ENCODE measurements at places on chromosomes 11 and 22. TPM values are rescaled to one million over a fixed set of nuclear protein-coding genes. Genes with fewer than 3 reads are reported as not detected.

DNA sequence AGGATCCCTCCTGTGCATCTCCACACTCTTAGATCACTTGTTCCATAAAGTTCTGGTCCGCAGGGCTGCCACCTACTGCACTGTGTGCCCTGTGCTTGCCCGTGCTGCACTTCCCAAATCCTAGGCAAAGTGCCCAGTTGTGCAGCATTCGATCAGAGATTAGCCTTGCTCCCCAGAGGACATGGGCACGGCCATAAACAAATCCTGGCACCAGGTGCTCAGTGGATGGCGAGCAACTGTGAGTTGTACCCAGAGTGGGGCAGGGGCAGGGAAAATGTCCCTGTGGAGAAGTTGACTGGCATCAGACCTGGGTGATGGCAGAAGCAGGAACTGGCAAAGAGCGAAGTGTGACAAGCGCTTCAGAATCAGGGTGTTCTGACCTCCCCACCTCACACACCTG is 4.7 kb downstream of the FADS2 start:
- H3K27me3 ChIP-seq = no peaks in the 10 kb centered on the region
- DNase-seq = no peak
- H3K36me3 ChIP-seq = peaks cover 4% of the 10 kb centered on the region
- peak overlapping the region; percentile 97 for H3K27ac ChIP-seq
- peaks cover 64% of the 10 kb centered on the region for H3K4me1 ChIP-seq

- H3K27ac ChIP-seq = no peak overlapping the region
- H3K27me3 ChIP-seq = no peaks in the 10 kb centered on the region
- H3K36me3 ChIP-seq = no peaks in the 10 kb centered on the region
- no peaks in the 10 kb centered on the region for H3K4me1 ChIP-seq
Measured at GRCh38 chr11:26719998-26720397, 1.9 kb downstream of the SLC5A12 start.

DNA sequence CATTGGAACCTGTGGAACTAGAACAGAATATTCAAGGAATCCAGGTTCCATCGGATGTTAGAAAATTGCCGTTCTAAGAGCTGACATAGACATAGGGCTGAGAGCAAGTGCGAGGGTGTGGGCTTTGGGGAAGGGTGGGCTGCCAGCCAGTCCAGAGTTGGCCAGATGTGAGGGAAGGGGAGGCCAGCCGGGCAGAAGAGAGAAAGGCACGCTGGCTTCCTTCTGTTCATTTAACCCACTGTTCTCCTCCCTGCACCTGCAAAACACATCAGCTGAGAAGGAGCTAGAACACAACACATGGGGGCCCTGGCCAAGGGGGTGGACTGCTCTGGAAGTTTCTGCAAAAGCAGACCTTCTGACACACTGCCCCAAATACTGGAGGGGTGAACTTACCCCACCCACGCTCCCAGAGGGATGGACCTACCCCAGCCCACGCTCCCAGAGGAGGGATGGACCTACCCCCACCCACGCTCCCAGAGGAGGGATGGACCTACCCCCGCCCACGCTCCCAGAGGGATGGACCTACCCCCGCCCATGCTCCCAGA is 98.0 kb downstream of the SHANK2 start:
- DNase-seq = no peak
- H3K36me3 ChIP-seq = no peaks in the 10 kb centered on the region
- peaks cover 12% of the 10 kb centered on the region for H3K4me1 ChIP-seq
- no peak overlapping the region for H3K4me3 ChIP-seq

DNA sequence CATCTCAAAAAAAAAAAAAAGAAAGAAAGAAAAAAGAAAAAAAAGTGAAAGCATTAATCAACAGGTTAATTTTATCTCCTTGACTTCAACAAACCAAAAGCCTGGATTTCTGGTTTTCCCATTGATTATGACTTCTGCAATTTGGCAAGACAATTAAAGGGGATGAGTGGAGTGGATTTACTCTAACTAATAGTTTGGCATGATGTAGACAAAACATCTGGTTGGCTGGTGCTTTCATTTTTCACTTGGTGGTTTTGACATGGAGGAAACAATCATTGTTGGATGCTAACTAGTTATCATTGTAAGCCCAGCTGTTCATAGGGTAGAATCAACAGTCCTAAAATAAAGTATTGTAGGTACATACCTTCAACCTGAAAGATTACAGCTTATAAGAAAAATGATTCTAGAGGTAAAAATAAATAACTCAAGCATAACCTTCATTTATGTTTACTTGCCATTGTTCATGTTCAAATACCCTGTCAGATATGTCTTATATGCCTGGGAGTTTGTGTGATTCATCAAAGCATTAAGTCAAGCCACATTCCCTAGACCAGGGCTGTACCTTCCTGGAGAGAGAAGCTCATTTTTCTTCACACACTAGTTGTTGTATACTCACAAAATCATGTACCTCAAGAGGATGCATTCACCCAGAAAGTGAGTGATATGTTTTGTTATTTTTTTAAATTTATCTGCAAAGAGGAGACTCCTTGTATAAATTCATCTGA is 15.1 kb downstream of the FIBIN start:
- H3K4me1 ChIP-seq = peaks cover 2% of the 10 kb centered on the region
- H3K4me3 ChIP-seq = no peak overlapping the region
- no peaks in the 10 kb centered on the region for H3K36me3 ChIP-seq
- no peak overlapping the region for H3K27ac ChIP-seq

DNA sequence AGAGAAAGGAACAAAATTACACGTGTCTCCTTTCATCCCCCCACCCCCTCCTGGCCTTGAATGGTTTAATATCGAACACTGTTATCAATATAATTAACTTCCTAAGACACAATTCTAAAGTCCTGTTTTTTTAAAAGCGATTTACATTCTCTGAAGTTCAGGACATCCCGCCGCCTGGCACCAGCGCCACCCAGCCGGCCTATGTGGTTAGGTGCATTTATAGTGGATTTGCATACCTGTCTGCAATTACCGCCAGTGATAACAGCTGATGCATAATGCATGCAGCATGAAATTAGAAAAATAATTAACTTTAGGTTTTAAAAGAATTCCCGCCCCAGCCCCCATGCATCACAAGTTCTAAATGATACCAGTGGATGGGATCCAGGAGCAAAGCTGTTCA is 58.6 kb downstream of the MACROD1 start:
- no peaks in the 10 kb centered on the region for H3K36me3 ChIP-seq
- no peak overlapping the region for H3K4me3 ChIP-seq
- no peak for DNase-seq
- H3K27ac ChIP-seq = no peak overlapping the region

GRCh38 chr11:61911701-61912529 is 5.5 kb downstream of the RAB3IL1 start:
- DNase-seq = no peak
- H3K36me3 ChIP-seq = no peaks in the 10 kb centered on the region
- H3K27ac ChIP-seq = no peak overlapping the region
- H3K27me3 ChIP-seq = peaks cover 6% of the 10 kb centered on the region
- no peak overlapping the region for H3K4me3 ChIP-seq

POLD4 gene
- 23.0 TPM for total RNA-seq

DEPDC7 gene
- 15.3 TPM for total RNA-seq

- H3K4me1 ChIP-seq = 0 out of 2 replicates have a peak, but pooled peaks cover under 1% of the 10 kb centered on the region
- H3K4me3 ChIP-seq = no peak overlapping the region
- peaks cover 5% of the 10 kb centered on the region for H3K36me3 ChIP-seq
- no peak for DNase-seq
- H3K27me3 ChIP-seq = no peaks in the 10 kb centered on the region
Measured at GRCh38 chr11:70305501-70305900, 35.0 kb downstream of the PPFIA1 start.

DNA sequence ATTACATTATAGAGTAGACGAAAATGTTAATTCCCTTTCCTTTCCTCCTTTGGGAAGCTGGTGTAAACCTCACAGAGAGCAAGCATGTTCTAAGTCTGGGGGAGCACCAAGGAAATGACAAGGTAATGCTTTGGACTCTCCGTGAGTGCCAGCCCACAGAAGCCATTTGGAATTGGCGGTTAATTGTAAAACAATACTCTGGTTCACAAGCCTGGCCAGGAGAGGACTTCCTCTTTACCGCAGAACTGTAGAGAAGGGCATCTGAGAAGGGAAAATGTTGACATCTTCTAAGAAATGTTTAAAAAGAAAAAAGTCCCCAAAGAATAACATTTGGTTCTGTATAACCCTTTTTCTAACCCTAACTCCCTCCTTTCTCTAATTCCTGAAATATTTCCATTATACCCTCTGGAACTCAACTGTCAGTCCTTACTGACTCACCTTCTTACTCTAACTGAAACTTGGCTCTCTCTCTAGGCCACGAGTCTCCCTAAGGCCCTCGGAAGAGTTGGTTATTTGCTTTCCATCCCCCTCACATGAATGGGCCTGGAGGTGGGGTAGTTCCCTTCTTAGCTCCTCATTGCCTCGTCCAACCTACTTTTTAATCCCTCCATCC is 379.8 kb downstream of the SOX6 start:
- no peaks in the 10 kb centered on the region for H3K36me3 ChIP-seq
- H3K4me1 ChIP-seq = no peaks in the 10 kb centered on the region
- no peak overlapping the region for H3K27ac ChIP-seq
- no peak for DNase-seq
- H3K27me3 ChIP-seq = peaks cover 3% of the 10 kb centered on the region

OVOL1 gene
- 5.1 TPM for total RNA-seq

DNA sequence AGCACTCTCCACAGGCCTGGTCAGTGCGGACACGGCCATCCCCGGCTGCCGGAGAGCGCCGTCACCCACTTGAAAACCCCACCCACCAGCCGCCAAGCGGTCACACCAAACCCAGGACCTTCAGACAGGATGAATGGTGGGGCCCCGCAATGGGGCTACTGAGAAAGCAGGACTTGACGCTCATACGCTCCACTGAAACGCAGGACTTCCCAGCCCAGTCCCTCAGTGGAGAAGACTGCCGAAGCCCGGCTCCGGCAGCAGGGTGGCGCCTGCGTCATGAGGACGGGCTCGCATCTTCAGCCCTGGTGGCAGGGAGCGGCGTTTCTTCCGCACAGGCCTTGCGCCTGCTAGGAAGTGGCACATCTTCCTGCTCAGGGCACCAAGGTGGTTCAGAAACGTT is 15.3 kb upstream of the PHLDA2 start:
- peaks cover 5% of the 10 kb centered on the region for H3K36me3 ChIP-seq
- H3K4me1 ChIP-seq = peaks cover 38% of the 10 kb centered on the region
- no peaks in the 10 kb centered on the region for H3K27me3 ChIP-seq

DNA sequence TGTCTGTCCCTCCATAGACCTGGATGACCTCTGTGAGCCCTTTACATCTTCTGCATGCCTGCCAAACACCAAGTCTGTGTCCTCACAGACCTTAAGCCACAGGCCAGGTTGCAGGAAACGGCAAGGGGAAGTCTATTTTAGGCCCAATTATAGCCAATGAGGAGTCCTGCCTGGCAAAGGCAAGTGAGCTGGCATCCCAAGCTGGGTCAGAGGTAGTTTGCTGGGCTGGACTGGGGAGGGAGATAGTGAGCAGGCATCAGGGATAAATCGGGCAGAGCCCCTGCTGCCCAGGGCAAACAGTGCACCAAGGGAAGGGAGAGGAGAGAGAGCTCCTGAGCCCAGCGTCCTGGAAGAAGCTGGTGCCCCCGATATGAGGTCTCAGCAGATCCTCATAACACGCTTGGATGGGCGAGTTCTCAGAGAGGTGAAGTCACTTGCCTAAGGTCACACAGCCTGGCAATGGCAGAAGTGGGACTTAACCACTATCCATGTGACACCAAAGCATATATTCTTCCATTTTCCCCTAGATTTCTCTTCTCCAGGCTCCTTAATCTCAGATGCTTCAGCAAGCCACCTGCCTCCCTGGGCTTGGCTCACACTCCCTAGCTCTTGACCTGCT is 3.7 kb upstream of the RELT start:
- peaks cover 10% of the 10 kb centered on the region for H3K27me3 ChIP-seq
- H3K36me3 ChIP-seq = no peaks in the 10 kb centered on the region
- H3K27ac ChIP-seq = no peak overlapping the region

DNA sequence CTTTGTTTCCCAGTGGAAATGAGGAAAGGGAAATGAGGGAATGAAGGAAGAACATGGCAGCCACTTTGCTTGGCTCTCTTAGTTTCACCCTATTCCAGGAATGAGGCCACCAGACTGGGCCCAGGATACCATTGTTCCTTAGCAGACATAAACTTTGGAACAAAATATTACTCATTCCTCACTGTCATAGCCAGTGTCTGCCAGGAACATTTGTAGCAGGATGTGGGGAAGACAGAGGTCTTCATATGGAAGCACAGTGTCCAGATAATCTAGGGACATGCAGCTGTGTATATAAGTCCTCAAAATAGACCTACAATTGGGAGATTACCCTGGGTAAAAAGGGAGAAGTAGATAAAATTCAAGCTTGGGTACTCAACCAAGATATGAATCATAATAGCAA is 15.2 kb upstream of the FUT4 start:
- no peak overlapping the region for H3K27ac ChIP-seq
- no peak overlapping the region for H3K4me3 ChIP-seq
- H3K4me1 ChIP-seq = no peaks in the 10 kb centered on the region
- H3K36me3 ChIP-seq = no peaks in the 10 kb centered on the region

DNA sequence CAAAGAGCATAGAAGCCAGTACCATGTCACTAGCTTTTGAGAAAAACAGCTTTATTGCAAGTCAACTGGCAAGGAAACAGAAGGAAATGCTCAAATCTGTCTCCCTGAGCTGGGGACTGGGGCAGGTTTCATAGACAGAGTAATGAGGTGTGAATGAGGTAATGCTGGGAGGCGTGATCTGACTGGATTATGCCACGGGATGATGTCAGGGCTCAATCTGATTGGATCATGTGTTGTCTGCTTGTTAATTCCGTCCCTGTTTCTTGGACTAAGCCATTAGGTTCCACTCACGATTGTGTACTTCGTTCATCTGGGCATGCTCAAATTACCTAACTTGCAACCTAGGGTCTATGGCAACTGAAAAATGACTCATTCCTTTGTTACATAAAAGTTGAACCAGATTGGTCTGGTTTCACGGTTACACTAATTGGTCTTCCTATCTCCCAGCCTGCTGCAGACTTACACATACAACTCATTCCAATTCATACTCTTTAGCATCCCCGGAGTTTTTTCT is 20.2 kb upstream of the OR10A5 start:
- no peak overlapping the region for H3K27ac ChIP-seq
- no peak for DNase-seq
- no peaks in the 10 kb centered on the region for H3K4me1 ChIP-seq
- no peaks in the 10 kb centered on the region for H3K36me3 ChIP-seq
- H3K27me3 ChIP-seq = no peaks in the 10 kb centered on the region
- no peak overlapping the region for H3K4me3 ChIP-seq

GRCh38 chr11:82775736-82776346 is 42.2 kb upstream of the FAM181B start:
- H3K27ac ChIP-seq = no peak overlapping the region
- no peaks in the 10 kb centered on the region for H3K27me3 ChIP-seq
- peak; percentile 81 for DNase-seq
- no peaks in the 10 kb centered on the region for H3K36me3 ChIP-seq
- H3K4me3 ChIP-seq = no peak overlapping the region

SORL1 gene
- 78.3 TPM for total RNA-seq

DNA sequence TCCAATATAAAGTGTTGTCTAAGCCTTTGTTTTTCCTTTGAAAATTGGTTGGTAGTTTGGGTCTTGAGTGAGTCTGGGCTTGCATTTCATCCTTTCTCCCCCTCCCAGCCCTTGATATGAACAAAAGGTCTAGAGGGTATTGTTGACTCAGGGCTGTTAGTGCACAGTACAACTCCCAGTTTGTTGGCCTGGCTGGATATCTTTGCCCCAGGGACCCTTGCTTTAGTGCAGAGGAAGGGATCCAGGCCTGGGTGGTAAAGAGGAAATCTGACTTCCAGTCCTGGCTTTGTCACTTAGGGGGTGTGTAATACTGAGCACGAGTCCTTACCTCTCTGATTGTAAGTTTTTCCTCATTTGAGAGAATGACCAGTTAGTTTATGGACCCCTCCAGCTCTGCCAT is 330.4 kb downstream of the TMEM135 start:
- no peak overlapping the region for H3K4me3 ChIP-seq
- DNase-seq = no peak
- no peaks in the 10 kb centered on the region for H3K36me3 ChIP-seq

GRCh38 chr11:45935349-45936064 is 13.1 kb downstream of the LARGE2 start:
- no peak for DNase-seq
- H3K36me3 ChIP-seq = peaks cover 11% of the 10 kb centered on the region
- H3K27ac ChIP-seq = peak overlapping the region; percentile 55
- no peaks in the 10 kb centered on the region for H3K27me3 ChIP-seq
- H3K4me3 ChIP-seq = no peak overlapping the region
- no peaks in the 10 kb centered on the region for H3K4me1 ChIP-seq

KCNK4 gene
- 1.0 TPM for total RNA-seq
